ENCODE measurements at places on chromosomes 5 and 9.

GRCh38 chr9:121685795-121686377 is 34.5 kb downstream of the DAB2IP start:
- no peak for DNase-seq

- no peak for DNase-seq
Observed at GRCh38 chr9:14406463-14406862, 92.5 kb upstream of the NFIB start.

DNA sequence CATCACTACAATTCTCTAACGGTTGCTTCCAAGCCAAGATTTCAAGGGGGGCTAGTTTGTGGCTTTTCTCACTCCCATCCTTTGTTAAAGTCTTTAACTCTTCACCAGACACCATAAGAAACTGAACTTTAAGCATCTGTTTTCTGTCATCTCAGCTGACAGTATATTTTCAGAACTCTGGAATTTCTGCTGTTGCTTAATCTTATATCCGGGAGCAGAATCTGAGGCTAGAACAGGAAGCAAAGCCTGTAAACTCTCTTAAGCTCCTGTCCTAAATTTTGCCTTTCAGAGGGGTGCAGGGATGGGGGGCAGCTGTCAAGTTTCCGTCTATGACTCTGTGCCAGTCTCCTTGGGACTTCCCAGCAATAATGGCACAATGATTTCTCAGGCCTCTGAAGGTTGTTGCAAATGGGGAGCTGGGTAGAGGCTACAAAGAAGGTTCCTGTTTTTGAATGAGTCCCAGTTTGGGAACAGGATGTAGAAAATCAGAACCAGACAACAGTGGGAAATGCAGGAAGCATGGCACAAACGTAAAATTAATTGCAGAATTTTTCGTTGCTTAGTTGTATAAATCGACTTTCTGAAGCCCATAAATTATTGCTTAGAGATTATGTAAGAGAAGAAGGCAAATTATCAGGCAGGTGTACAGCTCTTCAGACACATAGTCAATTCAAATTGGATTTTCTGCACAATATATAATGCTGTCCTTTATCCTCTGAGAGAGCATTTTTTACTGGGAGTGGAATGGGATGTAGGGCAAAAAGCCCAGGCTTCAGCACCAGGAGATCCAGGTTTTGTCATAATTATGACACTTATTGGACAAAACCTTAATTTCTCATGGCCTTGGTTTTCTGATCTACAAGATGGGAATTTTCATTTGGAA is 430.9 kb downstream of the DMAC1 start:
- no peak for DNase-seq

DNA sequence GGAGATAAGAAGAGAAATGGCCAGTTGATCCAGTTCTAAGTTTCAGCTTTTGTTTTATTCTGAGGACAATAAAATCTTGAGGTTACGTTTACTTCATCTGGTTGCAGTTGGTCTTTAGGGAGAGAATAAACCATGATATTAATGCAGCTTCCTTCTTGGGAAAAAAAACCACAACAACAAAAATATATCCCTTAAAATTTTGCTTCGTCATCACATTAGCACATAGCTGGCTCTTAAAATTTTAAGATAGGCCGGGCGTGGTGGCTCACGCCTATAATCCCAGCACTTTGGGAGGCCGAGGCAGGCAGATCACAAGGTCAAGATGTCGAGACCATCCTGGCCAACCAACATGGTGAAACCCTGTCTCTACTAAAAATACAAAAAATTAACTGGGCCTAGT is 86.4 kb downstream of the EQTN start:
- DNase-seq: no peak

DNA sequence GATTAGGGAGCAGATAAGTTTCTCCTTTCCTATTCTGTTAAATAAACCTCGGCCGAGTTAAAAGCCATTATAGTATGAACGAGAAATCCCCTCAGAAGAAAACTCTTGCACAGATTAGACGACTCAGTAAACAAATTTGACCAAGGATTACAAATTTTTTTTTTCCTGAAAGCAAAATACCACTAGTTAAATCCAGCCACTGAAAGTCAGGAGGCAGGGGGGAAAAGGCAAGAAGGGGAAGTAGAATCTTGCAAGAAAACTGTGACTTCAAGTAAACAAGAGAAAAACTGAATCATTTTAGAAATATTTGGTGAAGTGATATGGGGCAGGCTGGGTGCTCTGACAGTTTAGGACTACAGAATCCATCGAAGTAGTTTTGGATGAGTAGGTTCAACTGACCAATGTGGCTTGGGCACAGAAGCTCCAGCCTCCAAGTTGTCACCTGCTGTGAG is 251.0 kb downstream of the DENND1A start:
- no peak for DNase-seq

DNA sequence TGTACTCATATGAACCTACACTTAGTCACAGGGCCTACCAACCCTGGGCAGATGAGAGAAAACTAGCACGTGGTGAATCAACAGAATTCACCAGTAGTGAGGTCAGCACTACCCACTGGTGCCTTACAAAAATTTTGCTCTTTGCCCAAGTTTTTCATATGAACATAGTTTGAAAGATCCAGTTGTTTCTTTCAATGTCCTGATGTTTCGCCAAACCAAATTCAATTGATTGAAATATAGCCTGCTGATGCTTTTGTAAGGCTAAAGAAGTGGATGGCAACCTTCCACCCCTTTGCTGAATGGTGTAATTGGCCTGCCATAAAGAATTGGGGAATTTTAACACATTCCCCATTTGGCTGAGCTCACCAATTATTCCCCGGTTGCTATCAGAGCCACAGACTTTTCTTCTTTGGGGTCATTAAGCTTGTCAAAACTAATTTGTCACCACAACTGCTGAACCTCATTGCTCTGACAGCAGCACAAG is 339.2 kb downstream of the GLIS3 start:
- DNase-seq: no peak

DNA sequence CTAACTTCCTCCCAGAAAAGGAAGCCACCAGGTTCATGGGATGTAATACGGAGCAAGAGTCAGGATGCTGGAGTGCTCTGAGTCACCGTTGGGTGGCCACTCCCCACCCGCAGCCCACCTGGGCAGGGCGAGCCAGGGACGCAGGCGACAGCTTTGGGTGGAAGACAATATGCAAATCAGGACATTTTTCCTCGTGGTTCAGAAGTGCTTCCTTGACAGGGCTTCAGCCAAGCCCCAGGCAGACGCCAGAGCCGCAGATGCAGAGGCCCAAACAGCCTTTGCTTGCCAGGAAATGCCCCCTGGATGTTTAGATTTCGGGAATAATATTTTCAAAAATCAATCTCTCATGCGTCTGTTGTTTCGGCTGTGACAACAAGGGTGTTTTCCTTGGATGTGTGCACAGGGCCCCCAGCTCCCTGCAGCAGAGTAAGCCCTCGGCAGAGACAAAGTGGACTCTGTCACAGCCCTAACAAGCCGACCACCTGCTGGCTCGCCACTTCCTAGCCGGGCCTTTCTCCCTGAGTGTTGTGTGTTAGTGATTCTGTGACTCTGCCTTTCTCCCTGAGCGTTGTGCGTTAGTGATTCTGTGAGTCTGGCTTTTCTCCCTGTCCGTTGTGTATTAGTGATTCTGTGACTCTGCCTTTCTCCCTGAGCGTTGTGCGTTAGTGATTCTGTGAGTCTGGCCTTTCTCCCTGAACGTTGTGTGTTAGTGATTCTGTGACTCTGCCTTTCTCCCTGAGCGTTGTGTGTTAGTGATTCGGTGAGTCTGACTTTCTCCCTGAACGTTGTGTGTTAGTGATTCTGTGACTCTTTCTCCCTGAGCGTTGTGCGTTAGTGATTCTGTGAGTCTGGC is 11.8 kb upstream of the SLC9A3 start:
- DNase-seq: no peak

DNA sequence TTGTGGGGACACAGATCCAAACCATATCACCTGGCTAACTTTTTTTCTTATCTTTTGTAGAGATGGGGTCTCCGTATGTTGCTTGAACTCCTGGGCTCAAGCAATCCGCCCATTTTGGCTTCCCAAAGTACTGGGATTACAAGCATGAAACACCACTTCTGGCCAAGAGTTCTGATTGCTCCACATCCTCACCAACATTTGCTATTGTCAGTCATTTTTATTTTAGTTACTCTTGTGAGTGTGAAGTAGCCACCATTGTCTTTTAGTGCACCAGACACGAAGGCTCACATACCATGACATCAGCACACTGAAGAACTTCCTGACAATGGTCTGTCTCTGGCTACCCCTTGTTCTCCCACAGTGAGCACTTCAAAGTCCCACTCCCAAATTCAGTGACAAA is 17.3 kb downstream of the PLAC8L1 start:
- DNase-seq: no peak

GRCh38 chr5:173247041-173247440 is 12.0 kb upstream of the NKX2-5 start:
- no peak for DNase-seq

GRCh38 chr9:118782790-118783463 is 586.3 kb downstream of the BRINP1 start:
- no peak for DNase-seq

DNA sequence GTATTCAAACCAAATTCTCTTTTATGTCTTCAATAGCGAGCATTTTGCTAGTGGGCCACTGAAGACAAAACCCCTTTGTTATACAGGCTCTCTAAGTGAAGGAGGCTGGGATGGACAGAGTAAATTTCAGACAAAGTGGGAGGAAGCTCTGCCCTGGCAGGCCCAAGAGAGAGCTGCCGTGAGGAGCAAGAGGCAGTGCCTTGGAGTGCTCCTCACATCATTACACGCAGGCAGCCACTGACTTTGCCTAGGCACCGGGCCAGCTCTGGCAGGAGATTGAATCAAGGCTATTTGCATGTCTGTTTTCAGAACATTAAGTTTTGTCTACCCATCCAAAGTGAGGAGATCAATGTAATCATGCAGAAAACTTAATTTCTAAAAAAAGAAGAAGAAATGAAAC is 167.7 kb downstream of the CCDC192 start:
- DNase-seq: no peak

GRCh38 chr9:121685146-121685794 is 33.8 kb downstream of the DAB2IP start:
- DNase-seq: no peak

- DNase-seq: no peak
Observed at GRCh38 chr5:125592856-125593255, 830.4 kb upstream of the GRAMD2B start.

DNA sequence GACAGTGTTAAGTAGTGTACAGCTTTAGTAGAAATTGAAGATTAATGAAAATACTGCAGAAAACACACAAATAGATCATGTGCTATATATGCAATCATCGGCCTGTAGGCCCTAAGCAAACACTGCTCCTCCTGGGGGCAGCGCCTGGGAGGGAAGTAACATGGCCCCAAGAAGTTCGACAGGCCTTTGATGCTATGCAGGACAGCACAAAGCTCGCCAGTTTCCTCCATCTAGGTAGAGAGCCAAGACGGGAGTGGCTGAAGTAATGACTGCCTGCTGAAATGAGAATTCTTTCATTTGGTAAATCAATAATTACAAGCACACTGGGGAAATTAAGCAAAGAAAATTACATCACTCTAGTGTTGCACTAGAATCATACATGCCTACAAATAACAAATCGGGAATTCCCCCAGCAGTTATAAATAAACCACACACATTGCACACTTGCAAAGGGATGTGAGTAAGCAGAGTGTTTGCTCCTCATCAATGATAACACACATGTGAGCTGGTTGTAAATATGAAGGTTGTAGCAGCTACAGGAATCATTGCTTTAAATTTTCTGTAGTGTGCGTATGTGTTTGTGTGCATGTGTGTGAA is 219.9 kb upstream of the NFIL3 start:
- no peak for DNase-seq

Data from CD4-positive, alpha-beta T cell treated with Interleukin-17A for 4 hours (primary cell).